ENCODE measurements at places on chromosomes 3 and 15.
A peak's percentile ranks its signal among the peaks of the same experiment; 100 is the strongest.

DNA sequence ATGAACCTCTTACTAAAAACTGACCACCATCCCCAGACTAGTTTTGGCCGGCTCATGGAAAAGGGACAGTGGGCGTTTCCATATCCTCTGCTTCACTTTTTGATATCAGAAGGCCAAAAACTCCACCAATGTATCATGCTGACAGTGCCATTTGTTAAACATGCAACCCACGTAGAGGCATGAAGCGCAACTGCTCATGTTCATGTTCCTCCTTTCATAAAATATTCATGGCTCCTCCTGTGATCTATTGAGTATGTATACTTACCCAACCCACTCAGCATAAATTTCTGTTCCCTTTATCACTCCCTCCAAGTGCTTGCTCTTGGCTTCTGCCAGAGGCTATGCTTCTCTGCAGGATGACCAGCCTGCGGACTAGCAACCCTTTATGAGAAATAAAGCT, 58.7 kb upstream of the TGFBR2 start:
- DNase-seq = no peak

DNA sequence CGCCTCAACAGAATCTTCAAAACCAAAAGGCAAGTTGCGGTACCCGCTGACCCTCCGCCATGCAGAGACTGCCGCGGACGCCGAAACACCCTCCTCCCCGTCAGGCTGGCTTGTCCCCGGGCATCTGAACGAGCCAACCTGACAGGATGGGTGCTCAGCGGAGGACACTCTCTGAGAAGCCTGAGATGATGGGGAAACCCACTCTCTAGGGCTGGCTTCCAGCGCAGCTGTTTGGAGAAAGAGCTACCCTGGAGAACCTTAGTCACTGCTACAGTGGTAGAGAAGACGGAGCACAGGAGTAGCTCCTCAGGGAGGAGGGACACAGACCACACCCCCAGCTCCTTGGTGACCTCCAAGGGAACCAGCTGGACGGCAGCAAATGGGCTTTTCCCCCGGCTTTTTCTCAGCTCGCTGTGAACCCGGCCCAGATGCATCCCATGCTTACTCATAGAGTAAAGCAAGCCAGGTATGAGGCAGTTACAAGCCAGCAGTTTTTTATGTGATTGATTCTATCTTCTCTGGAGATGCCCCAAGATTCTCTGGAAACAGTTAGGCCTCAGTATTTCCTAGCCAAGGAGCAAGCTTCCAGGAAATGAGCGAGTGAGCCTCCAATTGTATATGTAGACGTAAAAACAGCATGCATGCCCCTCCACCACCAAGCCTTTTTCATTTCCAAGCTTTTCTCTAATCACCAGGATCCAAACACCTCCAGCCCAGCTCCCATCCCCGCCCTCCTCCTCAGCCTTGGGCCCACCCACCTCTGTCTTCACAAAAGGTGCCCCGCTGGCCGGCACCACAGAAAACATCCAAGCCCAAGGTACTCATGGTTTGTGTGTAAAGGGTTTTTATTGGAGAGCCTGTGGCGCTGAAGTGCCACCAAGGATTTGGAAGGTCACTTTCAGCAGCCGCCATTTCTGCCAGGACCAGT, 38.7 kb downstream of the FAM174B start:
- DNase-seq = no peak

DNA sequence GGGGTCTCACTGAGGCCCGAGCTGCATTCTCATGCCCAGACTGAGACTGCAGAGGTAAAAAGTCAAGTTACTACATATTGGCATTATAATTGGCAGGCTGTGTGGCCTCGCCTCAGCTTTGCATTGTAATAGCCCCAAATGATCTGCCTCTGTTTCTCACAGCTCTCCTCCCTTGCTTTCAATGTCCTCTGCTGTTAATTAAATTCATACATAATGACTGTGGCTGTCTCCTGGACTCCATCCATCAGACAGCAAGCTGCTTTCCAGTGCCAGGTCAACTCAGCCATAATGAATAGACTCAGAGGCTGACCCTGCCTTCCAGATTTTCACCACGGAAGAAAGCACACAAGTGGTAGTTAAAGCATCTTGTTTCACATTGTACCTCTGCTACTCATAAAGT, 7.6 kb upstream of the RTP4 start:
- DNase-seq = no peak

- DNase-seq = no peak
These were observed 92.9 kb upstream of the AGBL1 start for GRCh38 chr15:85986741-85987140.

GRCh38 chr3:194323785-194324735, 27.1 kb downstream of the CPN2 start:
- no peak for DNase-seq

DNA sequence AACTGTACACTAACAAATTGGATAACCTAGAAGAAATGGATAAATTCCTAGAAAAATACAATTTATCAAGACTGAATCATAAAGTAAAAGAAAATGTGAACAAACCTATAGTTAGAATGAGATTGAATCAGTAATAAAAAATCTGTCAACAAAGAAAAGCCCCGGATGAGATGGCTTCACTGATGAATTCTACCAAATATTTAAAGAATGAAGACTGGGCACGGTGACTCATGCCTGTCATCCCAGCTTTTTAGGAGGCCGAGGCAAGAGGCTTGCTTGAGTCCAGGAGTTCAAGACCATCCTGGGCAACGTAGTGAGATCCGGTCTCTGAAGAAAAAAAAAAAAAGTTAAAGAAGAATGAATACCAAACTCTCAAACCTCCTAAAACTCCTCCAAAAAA, 17.7 kb upstream of the AP4E1 start:
- DNase-seq = no peak

GRCh38 chr15:69343133-69343532, 44.4 kb downstream of the PAQR5 start:
- no peak for DNase-seq

DNA sequence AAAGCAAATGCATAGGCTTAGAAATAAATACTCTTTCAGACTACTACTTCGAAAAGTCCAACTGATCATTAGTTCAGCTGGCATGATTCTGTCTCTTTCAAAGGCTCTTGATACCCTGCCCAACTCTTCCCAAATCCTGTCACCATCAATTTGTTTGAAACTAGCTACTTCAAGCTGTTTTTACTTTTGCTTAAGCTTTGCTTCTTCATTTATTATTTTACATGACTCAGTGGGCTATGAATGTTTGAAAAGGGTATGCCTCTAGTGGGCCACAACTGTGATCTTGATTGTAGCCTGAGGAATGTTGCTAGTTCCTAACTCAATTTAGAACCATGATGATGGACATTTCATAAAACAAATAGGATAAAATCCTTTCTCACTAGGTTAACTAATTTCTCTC, 340.8 kb downstream of the NAALADL2 start:
- no peak for DNase-seq

- DNase-seq = no peak
These were observed 110.3 kb downstream of the PIK3CB start for GRCh38 chr3:138724443-138724842.

DNA sequence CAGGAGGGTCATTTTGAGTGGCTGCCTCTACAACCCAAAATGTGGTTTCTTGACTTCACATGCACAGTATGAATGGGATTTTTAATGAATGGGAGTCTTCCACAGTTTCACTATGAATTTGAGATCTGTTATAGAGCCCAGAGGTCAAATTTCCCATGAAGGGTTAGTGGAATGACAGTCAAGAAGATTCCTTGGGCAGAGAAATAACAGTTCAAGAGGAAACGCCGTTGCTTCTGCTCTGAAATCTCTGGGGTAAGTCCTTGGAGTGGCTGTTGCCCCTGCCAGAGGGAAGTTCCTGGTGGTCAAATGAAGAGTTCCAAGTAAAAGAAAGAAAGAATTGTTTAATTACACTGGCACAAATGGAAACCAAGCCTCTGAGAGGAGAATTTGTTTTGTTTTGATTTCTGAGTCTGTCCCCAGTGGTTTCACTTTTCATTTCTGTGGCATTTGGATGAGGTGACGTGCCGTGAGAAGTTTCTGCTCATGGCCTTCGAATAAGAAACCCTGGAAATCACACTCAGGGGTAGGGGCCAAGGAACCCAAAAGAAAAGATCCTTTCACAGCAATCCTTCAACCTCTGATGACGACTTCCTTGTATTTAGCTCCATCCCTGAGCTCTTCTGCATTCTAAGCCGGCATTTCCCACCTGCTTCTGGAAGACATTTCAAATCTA, 77.5 kb upstream of the IL12A start:
- no peak for DNase-seq

GRCh38 chr15:70248116-70249025, 150.7 kb upstream of the TLE3 start:
- no peak for DNase-seq

DNA sequence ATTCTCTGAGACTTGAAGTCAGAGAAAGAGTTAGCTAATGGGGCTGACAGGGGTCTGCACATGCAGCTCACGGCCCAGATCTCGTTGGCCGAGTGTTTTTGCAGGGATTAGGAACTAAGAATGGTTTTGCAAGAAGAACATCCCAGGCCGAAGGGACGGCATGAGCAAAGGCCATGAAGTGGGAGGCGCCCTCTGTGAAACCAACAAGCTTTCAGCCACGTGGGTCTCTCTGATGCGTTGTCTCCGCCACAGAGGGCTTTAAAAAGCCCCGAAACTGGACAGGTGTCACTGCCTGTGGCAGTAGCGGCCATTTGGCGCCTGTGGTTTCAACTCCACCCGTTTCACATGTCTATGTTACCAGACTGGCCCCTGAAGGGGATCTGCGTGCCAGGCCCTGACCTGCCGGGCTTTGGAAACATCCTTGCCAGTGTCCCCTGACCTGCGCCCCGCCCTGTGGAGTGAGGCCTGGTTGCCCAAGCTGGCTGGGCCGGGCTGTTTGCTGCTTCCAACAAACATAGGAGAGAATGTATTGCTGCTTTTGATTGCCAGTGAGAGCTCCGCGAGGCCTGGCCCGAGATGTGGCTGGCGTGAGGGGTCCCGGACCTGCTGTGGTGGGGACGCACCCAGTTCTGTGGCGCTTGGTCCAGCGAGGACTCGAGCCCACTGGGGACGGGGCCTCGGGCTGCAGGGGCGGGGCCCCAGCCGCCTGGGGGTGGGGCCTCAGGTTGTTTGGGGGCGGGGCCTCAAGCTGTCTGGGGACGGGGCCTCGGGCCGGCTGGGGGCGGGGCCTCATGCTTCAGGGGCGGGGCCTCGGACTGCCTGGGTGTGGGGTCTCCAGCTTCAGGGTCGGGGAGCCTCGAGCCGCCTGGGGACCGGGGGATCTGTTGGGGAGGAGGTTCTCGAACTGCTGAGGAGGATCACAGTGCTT, 30.4 kb downstream of the GOLGA6L2 start:
- no peak for DNase-seq

GRCh38 chr3:14170531-14171159, 7.8 kb downstream of the XPC start:
- DNase-seq = no peak

- no peak for DNase-seq
These were observed 8.1 kb downstream of the ARIH2 start for GRCh38 chr3:48926425-48927392.

GRCh38 chr3:119293871-119294695, at the start of gene ARHGAP31:
Gene ARHGAP31 (plus strand): TSS chr3:119294383. CDS start chr3:119294905, 522 bp downstream.
- DNase-seq = peak; percentile 40

DNA sequence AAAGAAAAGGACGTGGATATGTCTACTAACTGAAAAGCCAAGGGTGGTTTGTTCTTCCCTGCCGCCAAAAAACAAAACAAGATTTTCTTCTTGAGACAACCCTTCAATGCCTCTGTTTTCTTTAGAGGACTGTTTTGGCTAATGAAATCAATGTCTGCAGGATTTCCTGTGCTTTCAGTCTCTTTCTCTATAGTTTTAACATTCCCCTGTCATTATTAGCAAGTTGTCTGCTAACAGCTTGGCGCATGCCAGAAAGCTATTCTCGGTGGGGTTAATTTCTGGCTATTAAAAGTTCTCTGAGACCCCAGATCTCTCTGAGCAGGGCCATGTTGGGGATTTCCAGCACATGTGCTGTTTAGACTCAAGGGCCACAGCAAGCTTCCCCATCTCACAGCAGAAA, 56.7 kb downstream of the ITPR1 start:
- no peak for DNase-seq

DNA sequence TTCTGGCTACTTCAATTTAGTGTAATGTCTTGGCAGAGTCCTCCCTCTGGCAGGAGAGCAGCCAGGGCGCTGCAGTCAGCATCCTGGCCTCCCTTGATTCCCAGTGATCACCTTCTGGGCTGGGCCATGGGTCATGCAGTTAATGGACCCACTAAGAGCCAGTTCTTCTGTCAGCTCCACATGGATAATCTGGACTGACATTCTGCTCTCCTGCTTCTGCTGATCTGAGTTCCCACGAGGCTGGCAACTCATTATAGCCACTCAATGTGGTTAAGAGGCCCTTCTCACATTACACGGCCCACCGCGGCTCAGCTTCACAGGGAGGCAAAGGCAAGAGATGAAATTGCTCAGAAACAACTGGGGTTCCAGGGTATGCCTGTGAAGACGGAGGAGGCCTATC, 94.0 kb downstream of the WDR76 start:
- DNase-seq = no peak

GRCh38 chr15:43927203-43927602, 100.4 kb downstream of the WDR76 start:
- DNase-seq = no peak

- no peak for DNase-seq
These were observed 10.4 kb upstream of the MTMR14 start for GRCh38 chr3:9638939-9639338.

DNA sequence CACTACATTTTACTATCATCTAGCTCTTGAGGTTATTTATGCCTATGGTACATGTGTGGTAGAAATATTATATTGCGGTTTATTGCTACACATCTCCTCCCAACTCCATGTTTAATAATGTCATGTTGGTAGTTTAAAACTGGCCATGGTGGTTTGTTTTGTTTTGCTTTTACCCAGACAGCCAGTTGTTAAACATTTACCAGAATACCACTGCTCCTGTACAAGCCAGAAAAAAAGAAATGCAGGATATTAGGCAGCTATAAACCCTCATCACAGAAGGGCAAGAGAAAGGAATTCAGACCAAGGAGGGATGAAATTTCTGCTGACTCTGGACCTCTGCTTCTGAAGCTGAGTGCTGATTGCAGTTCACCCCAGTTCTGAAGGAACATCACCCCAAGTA, 451.8 kb upstream of the IL12A start:
- DNase-seq = no peak

DNA sequence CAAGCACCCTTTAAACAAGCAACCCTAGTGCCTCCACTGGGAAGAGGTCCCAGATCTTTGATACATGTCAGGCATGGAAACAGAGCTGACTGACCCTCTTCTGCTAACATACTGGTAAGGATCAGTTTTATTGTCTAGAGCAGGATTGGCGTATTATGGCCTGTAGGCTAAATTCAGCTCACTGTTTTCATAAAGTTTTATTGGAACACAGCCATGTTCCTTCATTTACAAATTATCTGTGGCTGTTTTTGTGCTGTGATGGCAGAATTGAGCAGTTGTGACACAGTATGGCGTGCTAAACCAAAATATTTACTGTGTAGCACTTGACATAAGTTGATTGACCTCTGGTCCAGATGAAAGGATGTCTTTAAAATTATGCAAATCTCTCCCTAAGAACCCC, 45.0 kb downstream of the WDR76 start:
- DNase-seq = no peak

DNA sequence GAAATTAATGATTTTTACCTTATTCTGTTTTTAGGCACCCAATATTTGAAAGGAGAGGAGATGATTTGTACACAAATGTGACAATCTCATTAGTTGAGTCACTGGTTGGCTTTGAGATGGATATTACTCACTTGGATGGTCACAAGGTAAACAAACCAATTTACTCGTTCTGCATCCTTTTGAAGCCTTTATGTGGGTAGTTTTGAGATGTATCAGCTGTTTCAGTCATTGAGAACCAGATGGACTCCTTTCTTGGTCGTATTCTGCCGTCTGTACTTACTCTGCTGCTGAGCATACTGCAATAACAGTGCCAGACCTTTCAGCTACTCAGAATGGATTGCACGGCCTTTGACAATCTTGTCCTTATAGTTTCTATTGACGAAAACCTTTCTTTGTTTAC, 13.3 kb downstream of the DNAJB11 start:
- DNase-seq = no peak
